Fibroblast of skin of right biceps (primary cell): ENCODE measurements at places on chromosomes 4 and X.

- DNase-seq, result no peak
These were observed 19.2 kb downstream of the ALPK1 start for GRCh38 chr4:112316360-112316759.

DNA sequence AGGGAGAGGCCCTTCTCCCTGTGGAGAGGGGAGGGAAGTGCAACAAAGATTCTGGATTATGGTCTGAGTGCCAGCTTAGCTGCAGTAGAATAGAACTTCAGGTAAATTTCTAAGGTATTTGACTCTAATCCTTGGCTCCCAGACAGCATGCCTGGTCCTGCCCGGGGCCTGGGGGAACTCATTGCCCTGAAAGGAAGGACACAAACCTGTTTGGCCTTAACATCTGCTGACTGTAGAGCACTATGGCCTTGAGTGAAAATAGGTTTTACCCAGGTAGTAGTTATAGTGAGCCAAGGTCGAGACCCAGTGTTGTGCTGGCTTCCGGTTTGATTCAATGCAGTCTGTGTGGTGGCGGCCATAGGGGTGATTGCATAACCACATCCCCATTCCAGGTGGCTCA is 64.4 kb downstream of the RPS6KA6 start:
- no peak for DNase-seq

- DNase-seq, result no peak
These were observed 32.1 kb upstream of the GPR78 start for GRCh38 chr4:8547912-8548730.

- DNase-seq, result no peak
These were observed 1.1 kb downstream of the MOB1B start for GRCh38 chr4:70903291-70903603.

DNA sequence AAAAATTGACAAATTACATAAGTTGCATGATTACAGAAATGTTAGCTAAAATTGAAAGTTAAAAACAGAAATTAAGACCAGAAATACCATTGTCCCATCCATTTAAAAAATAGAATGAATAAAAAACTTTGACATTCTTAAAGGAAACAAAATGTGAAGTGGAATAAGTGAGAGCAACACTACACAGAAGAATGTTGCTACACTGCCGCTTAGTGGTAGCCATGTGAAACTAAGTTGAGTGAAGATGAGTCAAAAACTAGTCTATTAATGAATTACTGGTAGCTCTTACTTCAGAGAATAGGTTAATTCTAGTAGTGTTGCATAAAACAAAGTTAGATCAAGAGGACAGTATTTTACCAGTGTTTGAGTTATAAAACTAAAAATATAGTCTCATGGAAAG is 571.0 kb upstream of the KLHL4 start:
- peak; percentile 0 for DNase-seq

GRCh38 chrX:103398421-103398864 is 22.1 kb downstream of the BEX3 start:
- peak; percentile 85 for DNase-seq

DNA sequence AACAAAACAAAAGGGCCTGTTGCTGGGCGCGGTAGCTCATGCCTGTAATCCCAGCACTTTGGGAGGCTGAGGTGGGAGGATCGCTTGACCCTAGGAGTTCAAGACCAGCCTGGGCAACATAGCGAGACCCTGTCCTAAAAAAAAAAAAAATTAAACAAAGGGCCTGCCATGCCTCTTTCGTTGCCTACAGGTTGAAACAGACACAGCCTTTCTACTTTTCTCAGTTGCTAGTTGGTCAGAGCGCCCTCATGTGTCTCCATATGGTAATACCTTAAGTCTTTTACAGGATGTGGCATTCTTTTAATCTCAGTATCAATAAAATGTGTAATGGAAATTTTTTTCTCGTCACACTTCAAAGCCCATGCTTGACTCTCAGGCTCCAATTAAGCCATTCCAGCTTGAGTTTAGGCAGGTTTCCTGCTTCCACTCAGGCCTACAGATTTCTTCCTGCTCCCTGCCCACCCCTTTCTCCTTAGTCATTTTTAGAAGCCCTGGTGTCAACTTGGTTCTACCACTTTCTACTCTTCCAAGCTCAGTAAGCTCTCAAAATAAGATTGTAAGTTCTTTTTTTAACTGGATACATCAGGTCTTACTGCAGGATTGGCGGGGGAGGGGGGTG is 4.6 kb upstream of the SOWAHD start:
- DNase-seq, result peak; percentile 40

DNA sequence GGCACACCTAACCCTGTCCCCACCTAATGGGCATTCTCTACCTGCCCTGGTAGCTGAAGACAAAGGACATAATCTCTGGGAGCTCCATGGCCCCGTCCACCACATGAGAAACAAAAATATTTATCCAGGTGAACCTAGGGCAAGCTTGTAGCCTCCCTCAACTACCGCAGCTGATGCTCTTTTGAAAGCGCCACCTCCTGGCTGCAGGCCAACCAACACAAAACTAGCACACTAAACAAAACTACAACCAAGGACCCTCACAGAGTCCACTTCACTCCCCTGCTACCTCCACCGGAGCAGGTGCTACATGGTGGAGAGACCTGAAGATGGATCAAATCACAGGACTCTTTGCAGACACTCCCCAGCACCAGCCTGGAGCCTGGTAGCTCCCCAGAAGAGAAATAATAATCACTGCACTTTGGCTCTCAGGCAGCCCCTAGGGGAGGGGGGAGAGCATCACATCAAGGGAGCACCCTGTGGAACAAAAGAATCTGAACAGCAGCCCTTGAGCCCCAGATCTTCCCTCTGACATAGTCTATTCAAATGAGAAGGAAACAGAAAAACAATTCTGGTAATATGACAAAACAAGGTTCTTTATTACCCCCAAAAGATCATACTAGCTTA is 111.3 kb upstream of the ATP8A1 start:
- no peak for DNase-seq

GRCh38 chr4:2245057-2245786 is 3.3 kb upstream of the HAUS3 start:
- DNase-seq, result no peak

DNA sequence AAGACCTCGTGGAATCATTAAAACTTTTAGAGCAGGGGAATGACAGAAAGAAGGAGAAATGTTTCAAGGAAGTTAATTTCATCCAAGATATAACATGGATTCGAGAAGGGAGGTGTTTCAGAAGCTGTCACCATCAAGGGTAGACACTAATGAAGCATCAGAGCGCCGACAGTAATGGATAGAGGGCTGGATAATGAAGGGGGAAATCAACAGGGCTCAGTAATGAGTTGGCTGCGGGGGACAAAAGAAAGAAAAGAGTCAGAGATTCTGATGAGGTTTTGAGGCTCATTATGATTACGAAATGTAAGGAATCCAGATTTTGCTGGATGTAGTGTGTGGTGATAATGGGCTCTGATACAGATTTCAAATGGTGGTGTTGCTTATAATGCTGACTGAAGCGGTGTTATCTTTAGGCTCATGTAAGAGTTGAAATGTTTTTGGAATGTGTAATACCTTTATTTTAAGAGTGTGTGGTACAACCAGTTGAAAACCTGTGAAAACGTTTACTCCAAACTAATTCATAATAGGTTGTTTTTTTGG is 39.3 kb upstream of the TENM3 start:
- peak; percentile 37 for DNase-seq

- DNase-seq, result no peak
These were observed 856.0 kb upstream of the FRG1 start for GRCh38 chr4:189084671-189085070.

- DNase-seq, result peak; percentile 39
These were observed 12.8 kb upstream of the NSUN7 start for GRCh38 chr4:40736910-40737309.

DNA sequence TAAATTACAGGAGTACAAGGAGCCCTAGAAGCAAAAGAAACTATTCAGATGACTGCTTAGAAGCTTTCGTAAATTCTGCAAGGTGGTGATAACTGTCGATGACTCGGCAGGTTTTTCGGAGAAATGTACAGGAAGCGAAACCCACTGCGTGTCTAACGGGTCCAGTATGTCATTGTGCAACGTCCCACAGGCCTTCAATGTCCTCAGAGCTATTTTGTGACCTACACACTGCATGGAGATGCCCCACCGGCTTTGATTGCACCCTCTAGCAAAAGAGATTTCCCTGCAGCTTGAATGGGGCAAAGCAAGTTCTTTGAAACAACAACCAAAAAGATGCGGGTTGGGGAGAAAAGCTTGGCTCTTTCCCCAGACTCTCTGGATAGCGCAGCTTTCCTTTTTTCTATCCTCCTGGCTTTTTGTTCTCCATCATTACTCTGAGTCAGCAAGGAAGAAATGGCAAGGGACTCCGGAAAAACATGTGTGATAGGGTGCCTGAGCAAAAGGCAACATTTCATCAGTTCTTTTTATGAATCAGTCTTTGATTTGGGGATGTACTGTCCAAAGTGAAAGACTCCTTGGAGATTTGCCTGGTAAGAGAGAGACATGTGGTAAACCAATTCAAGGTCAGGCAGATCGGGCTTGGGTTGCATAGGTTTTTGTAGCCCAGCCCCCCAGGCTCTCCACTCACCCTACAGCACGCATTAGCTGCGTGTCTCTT is 112.0 kb upstream of the TBL1X start:
- DNase-seq, result peak; percentile 86

DNA sequence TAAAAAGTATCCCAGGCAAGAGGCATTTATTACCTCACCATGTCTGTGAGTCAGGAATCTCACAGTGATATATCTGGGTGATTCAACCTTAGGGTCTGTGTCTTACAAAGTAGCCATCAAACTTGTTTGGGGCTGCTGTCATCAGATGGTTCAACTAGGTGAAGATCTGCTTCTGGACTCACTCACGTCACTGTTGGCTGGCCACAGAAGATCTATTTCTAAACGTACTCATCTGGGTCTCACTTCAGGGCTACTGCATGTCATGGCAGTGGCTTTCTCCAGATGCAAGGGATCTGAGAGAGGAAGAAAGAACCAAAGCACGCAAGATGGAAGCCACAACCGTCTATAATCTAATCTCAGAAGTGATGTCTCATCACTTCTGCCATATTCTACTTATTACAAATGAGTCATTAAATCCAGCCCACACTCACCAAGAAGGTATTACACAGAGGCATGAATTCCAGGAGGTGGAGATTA is 267.8 kb upstream of the ANKRD50 start:
- DNase-seq, result peak; percentile 90

- DNase-seq, result peak; percentile 54
These were observed 70.7 kb downstream of the RASL11B start for GRCh38 chr4:52932591-52933470.
